ENCODE measurements at places on chromosomes 12 and 14.

DNA sequence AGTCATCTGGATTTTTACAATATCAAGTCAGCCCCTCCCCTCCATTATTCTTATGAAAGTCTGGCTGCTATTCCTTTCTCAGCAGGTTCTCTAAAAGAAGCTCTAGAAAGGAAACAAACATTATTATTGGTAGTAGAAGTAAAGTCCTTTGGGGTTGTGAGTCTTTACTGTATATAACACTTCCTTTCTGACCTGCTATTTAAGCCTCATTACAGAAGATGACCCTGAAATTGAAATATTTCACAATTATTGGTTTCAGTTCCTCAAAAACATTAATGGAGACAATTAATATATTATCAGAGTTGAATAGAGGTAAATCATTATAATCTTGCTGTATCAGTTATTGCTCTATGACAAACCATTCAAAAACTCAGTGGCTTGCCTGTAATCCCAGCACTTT is 19.3 kb downstream of the PLEKHA5 start:
- no peak for DNase-seq

DNA sequence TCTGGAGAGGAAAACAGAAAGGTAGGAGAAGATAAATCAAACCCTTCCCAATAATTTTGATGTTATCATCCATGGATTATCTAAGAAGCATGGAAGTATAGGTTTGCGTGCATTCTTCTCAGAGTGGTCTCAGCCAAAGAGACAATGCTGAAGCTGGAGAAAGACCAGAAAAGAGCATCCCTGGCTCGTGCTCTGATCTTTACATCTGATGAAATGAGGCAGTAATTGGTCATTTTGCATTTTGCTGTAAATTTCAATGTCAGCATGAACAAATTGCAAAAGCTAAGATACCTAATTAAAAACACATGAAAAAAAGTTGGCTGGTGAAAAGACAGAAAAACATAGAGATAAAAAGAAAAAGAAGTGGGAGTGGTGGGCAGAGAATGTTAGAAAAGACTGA is 252.4 kb downstream of the ITPR2 start:
- DNase-seq = no peak

GRCh38 chr14:83575301-83575700 is 1954.6 kb upstream of the FLRT2 start:
- DNase-seq = no peak

DNA sequence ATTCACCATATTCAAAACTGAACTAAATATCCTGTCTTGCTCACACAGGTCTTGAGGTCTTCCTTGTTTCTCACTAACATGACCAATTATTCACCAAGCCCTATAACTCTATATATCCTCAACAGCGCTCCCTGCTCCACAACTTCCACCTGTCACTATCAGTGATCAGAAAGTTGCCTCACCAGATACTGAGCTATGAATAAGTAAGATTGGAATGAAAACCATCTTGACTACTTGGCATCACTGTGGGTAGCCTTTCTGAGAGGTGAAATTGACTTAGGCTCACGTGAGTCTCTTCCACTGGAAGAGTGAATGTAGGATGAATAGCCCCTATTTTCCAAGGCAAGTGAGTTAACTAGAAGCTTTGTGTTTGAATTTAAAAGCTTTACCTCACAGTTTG is 167.1 kb downstream of the PIK3C2G start:
- no peak for DNase-seq

- no peak for DNase-seq
Measured at GRCh38 chr14:89470401-89470800, 53.4 kb upstream of the FOXN3 start.

DNA sequence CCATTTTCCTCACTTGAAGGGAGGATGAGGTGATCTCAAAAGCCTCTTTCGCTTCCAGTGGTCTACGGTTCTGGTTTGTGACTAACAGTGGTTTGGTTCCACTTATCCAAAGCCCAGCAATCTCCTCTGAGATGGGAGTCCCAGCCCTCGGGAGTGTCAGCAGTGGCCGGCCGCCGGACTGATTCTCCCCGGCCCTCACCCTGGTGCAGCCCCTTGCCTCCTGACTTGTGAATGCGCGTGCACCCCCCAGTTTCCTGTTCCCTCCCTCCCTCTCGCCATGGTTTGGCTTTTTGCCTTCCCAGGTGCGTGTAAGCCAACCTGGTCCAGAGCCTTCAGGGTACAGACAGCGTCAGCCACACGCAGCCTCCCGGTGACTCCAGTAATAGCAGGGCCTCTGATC is 74.5 kb downstream of the B4GALNT3 start:
- no peak for DNase-seq

GRCh38 chr14:85437148-85437547 is 92.8 kb upstream of the FLRT2 start:
- no peak for DNase-seq

GRCh38 chr12:22287101-22287500 is 47.4 kb downstream of the ST8SIA1 start:
- DNase-seq = no peak

DNA sequence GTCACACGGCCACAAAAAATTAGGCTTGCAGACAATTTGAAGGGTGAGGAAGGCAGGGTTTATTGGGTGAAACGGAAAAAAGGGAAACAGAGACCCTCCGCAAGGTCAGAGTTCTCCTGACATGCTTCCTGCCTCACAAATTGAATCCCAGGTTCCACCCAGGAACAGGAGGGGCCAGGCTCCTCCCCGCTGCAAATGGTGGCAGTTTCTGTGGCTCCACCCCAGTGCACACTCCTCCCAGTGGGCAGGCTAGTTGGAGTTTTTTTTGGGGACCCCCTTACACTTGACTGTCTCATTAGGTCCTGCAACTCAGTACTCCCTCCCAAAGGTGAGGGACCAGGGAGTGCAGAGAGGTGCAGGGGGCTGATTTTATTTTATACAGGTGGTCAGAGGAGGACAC is 39.4 kb upstream of the PPP1CC start:
- DNase-seq = no peak

DNA sequence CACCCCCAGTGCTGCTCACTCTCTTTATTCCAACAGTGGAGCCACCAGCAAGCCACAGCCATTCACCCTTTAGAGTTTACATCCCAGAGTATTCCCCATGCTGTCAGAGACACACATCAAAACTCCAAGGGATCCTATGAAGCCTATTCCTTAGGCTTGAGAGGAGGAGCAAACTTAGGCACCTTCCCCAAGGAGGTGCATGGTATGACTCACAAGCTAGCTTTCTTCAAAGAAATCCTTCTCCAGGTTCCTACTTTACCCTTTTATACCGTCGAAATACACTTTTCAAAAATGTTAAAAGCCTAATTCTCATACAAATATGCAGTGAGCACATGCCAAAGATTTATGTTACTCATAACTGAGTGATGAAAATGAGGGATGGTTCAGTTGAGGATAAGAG is 175.4 kb downstream of the ETNK1 start:
- DNase-seq = no peak

DNA sequence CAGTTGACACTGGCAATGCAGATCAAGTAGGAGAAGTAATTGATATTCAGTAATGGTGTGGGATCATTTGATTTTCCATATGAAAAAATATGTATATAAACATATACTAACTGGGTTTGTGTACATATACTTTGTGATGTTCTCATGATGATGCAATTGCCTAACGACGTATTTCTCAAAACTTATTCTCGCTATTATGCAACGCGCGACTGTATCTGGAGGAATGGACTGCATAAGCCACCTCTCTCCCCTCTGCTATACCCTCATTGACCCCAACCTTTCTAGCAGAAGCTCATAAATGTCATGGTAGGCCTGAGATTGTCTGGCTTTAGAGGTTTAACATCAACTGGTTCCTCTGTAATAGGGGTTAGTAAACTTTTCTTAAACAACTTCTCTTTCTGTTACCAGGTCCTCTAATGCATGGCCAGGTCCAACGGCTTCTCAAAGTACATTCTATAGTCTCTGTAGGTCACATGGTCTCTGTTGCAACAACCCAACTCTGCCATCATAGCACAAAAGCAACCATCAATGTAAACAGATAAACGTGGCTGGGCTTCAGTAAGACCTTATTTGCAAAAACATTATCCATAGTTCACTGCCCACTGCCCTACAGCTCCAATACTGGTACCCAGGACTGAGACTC is 59.3 kb downstream of the FOXN3 start:
- no peak for DNase-seq

GRCh38 chr14:25003537-25003936 is 46.4 kb downstream of the STXBP6 start:
- no peak for DNase-seq

- no peak for DNase-seq
Measured at GRCh38 chr12:122460641-122461040, 38.2 kb upstream of the CLIP1 start.

GRCh38 chr12:72276181-72276805 is 4.1 kb downstream of the TRHDE start:
- no peak for DNase-seq

GRCh38 chr14:98252820-98253219 is 1019.2 kb downstream of the BCL11B start:
- DNase-seq = no peak

- no peak for DNase-seq
Measured at GRCh38 chr12:16607906-16608775, 2.2 kb upstream of the LMO3 start.

GRCh38 chr12:28601570-28602058 is 411.4 kb downstream of the CCDC91 start:
- DNase-seq = no peak

GRCh38 chr14:69048456-69048855 is 69.4 kb upstream of the ACTN1 start:
- DNase-seq = no peak

DNA sequence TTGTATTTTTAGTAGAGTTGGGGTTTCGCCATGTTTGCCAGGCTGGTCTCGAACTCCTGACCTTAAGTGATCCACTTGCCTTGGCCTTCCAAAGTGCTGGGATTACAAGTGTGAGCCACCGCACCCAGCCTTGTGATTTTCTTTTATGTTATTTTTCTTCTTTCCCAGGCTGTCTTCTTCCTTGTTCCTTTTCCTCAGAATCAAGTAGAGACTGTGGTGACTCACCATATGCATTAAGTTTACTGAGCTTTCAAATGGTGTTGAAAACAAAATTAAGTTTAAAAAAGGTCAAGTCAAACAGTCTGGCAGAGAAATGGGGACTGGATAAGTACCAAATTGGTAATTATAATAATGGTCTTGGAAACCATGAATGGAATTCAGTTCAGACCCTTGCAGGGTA is 5.7 kb downstream of the ARPC3 start:
- no peak for DNase-seq

DNA sequence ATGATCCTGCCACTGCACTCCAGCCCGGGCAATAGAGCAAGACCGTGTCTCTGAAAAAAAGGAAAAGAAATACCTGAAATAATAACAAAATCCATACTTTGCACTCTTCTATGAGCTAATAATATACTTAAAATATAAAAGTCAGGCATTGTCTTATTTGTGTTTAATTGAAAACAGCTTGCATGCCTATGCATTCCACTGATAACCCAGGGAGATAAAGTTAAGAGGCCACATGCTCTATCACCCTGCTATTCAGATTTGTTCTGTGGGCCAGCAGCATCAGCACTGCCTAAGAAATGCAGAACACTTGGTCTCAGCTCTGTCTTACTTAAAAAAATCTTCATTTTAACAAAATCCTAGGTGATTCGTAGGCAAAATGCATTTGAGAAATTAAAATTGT is 99.2 kb downstream of the LGR5 start:
- no peak for DNase-seq

GRCh38 chr12:2507814-2508213 is 287.0 kb upstream of the FKBP4 start:
- no peak for DNase-seq

DNA sequence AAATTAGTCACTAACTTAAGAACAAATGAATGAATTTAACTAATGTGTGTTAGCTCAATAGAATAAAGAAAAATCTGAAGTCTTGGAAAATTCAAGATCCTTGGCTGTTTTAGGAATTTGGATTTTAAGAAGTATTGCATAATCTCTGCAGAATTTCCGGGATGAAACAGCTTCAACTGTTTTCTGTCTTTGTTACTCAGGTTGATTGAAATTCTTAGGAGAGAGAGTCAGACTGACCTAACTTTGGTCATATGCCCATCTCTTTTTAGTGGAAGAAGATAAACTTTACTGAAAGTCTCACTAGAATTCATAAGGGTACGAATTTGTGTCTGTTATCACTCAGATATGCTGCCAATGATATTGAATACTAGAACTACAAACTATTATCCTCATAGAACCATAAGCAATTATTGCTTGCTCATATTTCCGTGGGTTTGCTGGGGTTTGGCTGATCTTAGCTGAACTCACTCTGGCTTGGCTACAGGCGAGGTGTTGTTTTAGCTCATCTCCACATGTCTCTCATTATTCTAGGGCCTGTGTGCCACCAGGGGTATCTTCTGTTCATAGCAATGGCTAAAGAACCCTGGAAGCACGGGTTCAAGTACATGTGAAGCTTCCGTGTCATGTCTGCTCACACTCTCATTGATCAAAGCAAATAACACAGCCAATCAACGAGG is 257.4 kb upstream of the NOVA1 start:
- no peak for DNase-seq

- DNase-seq = no peak
Measured at GRCh38 chr14:75751296-75751695, 90.2 kb downstream of the TTLL5 start.

DNA sequence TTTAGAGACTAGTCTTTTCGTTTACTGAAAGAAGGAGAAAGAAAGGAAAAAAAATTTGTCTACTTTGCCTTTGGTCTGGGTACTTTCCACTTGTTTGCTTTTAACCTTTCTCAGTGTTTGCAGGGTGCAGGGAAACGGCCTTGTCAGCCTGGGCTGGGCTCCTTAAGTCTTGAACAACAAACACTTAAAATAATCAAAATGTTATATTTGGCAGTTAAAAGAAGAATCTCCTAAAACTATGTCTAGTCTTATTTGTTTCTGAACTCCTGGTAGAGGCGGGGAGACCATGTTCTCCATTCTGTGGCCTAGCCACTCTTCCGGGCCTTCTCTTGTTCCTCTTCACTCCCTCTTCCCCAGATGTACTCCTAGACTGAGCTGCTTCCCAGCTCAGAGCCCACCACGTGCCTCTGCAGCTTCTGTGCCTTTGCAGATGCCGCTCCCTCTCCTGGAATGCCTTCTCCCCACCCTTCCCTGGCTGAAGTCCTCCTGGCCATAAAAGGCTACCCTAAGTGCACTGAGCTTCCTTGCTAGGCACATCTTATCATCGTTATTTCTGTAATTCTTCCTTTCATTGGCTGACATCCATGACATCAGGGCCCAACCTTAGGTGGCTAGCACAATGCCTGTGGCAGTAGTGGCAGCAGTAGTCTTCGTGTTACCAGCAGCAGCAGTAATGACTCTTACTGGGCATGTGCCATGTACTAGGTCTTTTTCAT is 432.9 kb downstream of the ZFP36L1 start:
- DNase-seq = no peak

GRCh38 chr12:66032739-66033138 is 97.8 kb downstream of the LLPH start:
- DNase-seq = no peak

DNA sequence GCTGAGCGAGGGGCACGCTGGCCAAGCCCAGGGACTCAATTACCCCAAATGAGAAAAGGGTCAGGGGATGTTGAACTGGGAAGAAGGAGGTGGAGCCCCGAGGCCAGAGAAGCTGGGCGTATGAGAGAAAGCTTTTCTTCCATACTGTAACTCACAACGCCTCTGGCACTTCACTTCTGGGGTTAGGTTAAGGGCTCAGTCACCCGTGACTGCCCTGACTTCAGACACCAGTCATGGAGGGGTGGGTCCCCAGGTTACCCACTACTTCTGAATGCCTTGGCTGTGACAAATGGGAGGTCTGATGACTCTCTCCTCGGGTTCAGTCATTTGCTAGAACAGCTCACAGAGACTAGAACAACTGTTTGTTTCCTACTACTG is 5.5 kb upstream of the GPR132 start:
- DNase-seq = no peak

Data from AG09319 (cell line).